ENCODE measurements at places on chromosomes 7 and 10.
A peak's percentile ranks its signal among the peaks of the same experiment; 100 is the strongest.

DNA sequence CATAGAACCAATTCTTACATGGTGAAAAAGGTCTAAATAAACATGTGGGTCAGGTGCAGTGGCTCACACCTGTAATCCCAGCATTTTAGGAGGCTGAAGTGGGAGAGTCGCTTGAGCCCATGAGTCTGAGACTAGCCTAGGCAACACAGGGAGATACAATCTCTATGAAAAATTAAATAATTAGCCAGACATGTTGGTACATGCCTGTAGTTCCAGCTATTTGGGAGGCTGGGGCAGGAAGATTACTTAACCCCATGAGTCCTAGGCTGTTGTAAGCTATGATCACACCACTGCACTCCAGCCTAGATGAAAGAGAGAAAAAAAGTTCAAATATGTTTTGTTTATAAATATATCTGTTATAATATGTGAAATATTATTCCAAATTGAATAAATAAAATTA, 643.6 kb downstream of the IPMK start:
- DNase-seq: no peak

DNA sequence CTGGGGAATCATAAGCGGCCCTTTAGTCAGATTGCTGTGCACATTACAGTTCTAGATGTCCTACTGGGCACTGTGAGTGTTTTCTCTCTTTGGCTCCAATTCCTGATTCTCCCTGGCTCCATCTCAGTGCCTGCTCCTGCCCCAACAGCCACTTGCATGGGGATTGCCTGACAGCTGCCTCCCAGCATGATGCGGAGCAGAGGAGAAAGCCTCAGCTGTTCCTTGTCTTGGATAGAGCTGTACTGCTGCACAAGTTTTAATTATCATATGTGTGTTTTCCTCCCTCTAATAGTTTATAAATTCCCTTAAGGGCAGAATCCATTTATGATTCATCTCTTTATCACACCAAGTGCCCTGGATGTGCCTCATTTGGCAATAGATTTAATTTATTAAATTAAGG, 285.8 kb upstream of the COBL start:
- DNase-seq: no peak

GRCh38 chr7:131031099-131031868, 296.4 kb upstream of the MKLN1 start:
- no peak for DNase-seq

- peak; percentile 62 for DNase-seq
Measured at GRCh38 chr10:124332426-124332825, 86.3 kb downstream of the OAT start.

DNA sequence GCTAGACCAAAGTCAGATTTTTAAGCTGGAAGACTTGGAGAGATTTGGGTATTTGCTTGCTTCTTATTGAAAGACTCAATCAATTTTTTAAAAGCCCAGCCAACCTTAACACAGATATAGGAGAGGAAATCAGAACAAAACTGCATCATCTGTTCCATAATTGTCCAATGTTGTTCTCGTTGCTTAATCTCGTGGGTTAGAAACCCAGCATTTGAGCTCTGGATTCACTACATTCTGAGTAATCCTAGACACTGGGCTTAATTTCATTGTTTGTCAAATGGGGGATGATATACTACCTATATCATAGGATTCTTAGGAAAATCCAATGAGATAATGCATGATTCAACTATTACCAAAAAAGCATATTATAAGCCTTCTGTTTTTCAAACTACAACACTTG, 48.9 kb downstream of the CALD1 start:
- no peak for DNase-seq

DNA sequence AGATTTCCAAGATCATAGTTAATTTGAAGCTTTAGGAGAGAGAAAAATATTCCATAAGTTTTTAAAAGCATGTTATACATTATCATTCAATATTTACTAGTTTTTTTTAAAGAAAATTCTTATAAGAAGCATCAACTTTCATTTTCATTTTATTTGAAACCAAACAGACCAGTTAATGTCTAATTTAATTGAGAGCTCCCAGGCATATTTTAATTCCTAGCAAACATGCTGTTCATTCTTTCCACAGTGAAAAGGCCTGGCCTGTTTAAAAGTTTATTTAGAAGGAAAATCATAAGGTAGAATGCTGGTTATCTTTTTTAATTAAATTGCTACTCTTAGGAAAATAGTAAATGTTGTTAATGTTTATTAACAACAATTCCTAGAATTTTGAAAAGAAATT, 324.4 kb downstream of the PCLO start:
- no peak for DNase-seq

DNA sequence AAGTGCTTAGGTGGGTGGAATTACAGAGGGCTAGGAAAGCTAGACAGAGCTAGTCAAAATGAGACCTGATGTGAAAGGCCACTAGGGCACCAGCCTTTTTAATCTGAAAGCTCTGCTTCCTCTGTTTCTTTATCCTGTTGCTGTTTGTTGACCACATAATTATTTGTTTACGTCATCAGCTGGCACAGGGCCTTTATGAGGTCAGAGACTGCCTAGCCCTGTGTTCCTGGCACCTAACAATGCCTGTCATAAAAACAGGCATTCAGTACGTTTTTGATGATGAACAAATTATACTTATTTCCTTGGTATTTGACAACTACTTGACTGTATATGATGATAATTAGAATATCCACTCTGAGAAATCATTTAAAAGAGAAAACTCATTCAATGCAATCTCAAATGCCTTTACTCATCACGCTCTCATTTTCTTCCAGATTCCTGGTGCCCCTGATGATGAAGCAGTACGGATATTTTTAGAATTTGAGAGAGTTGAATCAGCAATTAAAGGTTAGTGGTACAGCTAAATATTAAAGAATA, 26.0 kb downstream of the RBM17 start:
- DNase-seq: peak; percentile 86

GRCh38 chr10:17562614-17563013, 54.6 kb downstream of the HACD1 start:
- peak; percentile 6 for DNase-seq

DNA sequence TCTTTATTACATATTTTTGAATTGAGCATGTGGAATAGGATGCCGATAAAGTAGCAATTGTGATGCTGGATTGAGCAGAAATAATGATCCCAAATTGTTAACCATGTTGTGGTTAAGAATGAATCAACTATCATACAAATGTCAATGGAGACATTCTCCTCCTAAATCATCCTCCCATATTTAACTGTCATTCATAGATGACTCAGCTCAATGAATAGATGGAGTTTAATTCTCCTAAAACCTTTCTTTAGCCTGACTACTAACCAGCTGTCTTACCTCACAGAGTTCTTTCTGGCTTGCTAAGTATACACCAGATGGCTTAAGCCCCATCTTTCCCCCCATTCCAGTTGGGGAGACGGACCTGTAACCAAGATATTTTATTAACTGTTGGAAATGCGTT, 23.4 kb upstream of the NPS start:
- no peak for DNase-seq

DNA sequence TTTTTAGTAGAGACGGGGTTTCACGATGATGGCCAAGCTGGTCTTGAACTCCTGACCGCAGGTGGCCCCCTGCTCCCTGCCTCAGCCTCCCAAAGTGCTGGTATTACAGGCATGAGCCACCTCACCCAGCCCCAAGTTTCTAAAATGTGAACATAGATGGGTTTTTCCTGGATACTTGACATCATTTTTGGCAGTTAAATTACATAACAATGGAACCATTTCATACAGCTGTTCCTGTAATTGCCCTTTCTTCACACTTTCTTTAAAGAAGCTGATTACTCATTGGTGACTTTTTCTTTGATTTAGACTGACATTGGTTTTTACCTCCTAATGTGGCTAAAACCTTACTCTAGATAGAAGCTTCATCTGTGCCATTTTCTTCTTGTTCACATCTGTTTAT, 5.9 kb downstream of the ZKSCAN1 start:
- no peak for DNase-seq

- no peak for DNase-seq
Measured at GRCh38 chr10:107952649-107953556, 788.4 kb upstream of the SORCS1 start.

- DNase-seq: peak; percentile 13
Measured at GRCh38 chr7:13990319-13990983, 985 bp upstream of the ETV1 start.

DNA sequence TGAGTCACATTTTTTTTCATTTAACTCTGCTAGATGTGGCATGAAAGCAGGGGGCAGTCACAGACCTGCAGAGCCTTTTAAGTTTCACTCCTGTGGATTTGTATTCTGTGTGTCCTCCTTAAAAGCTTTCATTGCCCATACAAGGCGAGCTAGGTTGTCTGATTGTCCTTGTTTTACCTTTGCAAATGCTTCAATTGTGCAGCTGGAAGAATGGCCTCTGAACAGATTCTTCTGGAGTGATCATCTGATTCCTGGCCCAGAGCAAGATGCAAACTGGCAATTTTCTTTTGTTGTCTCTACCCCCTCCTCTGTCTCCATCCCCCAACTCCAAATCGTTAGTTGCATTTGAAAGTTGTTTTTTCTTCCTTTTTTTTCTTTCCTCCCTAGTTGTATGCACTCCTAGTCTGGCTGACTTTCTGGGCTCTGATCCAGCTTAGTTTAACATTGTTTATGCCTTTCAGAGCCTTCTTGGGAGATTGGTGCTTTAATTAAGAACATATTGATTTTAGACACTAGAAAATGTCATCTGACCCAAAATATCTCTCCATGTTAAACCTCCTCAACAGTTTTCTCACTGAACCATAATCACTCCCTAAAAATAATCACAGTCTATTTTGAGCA, 150.2 kb downstream of the REEP3 start:
- peak; percentile 73 for DNase-seq

DNA sequence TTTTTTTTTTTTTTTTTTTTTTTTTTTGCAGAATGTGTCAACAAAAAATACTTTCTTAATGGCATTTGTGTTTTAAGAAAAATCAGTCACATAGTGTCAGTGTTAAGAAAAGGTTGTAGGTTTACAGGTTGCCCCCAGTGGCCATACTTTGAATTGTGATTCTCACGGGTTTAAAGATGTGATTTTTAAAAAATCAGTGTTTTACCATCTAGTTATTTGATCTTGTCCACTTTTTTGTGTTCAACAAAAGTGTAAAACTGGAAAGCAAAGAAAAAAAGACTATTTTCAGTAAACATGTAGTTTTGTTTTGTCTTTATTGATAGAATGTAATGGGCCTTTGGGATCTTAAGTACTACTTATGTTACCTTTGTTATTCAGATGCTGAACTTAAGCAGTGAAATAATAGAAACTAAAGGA, 25.7 kb downstream of the SUV39H2 start:
- peak; percentile 59 for DNase-seq

DNA sequence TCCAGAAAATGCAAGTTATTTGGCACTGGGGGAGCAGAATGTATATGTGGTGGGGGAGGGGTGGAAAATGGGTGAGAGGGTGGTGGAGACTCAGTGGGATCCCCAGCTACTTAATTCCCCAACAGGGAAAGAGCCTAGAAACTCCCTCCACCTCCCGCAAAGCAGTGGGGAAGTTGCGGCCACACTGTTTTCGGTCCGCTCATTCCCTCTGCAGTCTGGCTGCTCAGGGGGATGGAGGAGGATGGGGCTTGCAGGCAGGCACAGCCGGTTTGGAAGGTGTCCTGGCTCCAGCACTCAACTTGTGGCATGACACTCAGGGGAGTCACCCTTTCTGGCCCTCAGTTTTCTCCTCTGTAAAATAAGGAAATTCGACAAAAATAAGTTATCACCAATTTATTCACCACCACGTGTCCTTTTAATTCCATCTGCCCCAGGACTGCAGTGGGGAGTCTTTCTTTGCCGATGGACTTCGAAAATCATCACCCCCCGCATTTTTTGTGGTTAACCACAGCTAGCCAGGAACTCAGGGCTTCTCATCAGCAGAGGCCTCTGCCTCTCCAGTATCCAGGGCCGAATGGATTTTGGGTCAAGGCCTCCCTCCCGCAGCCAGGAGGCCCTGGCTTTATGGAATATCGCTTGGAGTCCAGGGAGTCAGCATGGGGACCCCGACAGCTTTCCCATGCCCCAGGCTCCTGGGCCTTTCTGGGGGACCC, 1.6 kb upstream of the HTRA1 start:
- peak; percentile 68 for DNase-seq

- DNase-seq: peak; percentile 25
Measured at GRCh38 chr10:9342885-9343570, 1288.5 kb downstream of the GATA3 start.

GRCh38 chr7:29248713-29249382, 54.3 kb downstream of the CHN2 start:
- no peak for DNase-seq

DNA sequence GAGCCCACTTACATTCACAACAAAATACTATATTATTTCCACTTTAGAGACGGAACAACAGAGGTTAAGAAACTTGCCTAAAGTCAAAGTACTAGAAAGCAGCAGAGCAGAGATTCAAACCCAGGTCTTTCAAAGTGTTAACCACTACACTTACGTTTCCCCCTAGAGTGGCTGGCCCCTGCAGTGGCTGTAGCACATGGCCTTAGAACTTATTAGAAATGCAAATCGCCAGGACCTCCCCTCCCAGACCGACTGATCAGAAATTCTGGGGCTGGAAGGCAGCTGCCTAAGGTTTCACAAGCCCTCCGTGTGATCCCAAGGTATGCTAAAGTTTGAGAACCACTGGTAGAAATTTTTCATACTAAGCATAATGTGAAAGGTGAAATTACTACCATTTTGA, 8.1 kb downstream of the MPP7 start:
- no peak for DNase-seq

DNA sequence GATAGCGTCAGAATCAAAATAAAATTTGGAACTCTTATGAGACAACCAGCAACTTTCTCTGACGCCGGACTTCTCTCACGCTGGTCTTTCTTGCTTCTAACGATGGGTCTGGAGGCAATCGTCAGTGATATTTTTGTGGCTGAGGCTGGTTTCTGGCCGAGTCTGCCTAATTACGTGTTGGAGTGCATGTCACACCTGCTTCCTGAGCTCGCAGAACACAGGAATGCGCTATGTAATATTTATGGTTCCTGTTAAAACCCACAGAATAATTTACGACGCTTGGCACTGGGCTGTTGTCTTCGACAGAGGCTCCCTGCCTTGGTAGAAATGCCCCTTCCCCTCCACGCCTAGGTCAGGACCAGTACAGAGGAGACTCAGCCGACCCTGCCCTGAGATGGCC, 64.9 kb downstream of the NPTX2 start:
- no peak for DNase-seq

- DNase-seq: no peak
Measured at GRCh38 chr7:2257651-2258050, 15.6 kb downstream of the NUDT1 start.

GRCh38 chr10:133225707-133226191, 4.3 kb upstream of the UTF1 start:
- no peak for DNase-seq
